Activated naive CD8-positive, alpha-beta T cell treated with anti-CD3 and anti-CD28 coated beads, Interleukin-2, amount 50 U/mL, for 24 hours (primary cell): ENCODE measurements at places on chromosomes 5 and 9.

DNA sequence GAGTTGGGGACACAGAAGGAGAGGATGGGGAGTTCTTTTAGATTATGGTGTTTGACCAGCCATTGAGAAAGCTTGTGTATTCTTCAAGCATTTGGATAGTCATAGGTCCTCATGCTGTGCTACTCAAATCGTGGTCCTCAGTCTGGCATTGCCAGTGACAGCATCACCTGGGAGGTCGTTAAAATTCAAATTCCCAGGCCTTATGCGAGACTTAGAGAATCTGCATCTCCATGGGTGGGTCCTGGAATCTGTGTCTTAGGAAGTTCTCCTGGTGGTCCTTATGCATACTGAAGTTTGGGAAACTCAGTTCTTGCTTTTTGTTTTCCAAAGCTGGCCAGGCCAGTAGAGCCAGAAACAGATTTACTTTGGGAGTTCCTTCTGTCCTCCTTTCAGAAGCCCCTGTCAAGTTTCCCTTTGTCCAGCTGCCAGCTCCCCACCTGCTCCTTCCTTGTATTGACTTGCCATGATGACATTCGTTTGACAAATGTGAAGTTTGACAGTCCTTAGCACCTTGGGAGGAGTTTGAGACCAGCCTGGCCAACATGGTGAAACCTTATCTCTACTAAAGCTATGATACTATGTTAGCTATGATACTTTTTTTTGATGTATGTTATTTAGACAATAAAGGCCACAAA is 95.6 kb downstream of the PALM2AKAP2 start:
- no peak for DNase-seq

GRCh38 chr5:161266954-161267353 is 279.6 kb downstream of the GABRB2 start:
- DNase-seq: no peak

DNA sequence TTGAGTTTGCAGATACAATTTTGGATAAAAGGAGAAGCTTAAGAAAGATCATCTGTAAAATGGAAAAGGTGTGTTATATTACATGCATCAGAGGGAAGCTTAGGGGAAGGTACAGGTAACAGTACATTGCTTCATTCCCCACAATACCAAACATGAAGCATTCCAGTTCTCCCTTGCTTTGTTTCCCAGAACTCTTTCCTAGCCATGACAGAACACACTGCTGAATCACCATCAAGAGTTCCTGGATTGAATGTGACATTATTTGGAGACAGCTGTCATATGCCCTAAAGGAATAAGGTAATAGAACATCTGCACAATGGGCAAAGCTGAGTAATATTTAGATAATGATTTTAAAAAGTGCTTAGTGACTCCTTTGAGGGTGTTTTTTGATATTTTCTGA is 303.5 kb upstream of the ST8SIA4 start:
- DNase-seq: no peak

- no peak for DNase-seq
Measured at GRCh38 chr5:123120197-123120596, 31.2 kb downstream of the PRDM6 start.

DNA sequence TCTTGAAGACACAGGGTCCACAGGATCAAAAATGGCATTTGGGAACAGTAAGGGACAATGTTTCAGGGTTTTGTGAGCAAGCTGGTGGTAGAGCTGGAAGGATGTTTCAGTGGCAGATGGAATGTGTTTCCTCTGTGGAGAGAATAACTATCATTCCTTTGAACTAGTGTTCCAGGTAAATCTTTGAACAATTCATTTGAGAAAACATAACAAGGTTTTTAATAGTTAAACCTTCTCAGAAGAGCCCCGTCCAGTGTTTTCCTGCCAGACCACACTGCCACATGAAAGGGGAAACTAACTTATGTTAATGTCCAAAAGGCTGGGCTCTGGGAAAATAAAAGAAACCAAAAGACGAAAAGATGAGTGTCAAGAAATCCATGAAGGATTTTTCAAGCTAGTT is 207.0 kb upstream of the ZNF462 start:
- no peak for DNase-seq

DNA sequence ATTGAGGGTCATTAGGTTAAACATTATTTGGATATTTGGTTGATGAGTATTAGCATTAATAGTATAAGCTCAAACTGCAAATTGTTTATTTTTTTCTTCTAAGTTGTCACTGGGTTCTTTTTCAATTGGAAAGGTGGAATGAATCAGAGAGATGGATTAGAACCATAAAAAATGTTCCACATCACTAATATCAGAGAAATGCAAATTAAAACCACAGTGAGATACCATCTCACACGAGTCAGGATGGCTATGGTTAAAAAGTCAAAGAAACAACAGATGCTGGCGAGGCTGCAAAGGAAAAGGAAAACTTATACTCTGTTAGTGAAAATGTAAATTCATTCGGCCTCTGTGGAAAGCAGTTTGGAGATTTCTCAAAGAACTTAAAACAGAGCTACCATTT is 122.8 kb downstream of the CCDC192 start:
- DNase-seq: no peak

- DNase-seq: no peak
Measured at GRCh38 chr5:34895641-34896419, 19.5 kb downstream of the RAD1 start.

DNA sequence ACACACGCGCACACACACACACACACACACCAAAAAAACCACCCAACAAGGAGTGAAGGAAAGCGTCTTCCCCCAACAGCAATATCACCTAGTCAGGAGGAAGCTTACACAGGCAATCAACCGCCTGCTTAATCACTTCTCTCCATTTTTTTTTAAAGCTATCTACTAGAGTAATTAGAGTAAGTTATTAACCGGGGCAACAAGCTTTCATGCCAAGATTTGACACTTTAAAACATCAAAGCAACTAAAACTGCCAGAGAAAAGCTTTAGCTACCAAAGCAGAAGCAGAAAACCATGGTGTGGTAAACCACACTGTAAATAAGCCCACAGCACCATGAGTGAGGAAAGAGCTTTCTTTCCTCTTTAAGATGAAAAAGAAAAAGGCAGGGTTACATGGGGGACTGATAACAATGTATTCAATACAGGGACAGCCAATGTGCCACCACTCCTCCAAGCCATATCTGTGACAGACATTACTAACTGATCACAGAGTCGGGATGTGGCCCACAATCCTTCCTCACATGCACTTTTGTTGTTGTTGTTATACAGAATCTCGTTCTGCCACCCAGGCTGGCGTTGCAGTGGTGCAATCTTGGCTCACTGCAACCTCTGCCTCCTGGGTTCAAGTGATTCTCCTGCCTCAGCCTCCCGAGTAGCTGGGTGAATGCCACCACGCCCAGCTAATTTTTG is 282.1 kb downstream of the CRB2 start:
- DNase-seq: no peak

GRCh38 chr5:83474161-83474796 is 2.7 kb downstream of the VCAN start:
- DNase-seq: peak; percentile 45

GRCh38 chr5:149886060-149886459 is 58.5 kb downstream of the PDE6A start:
- DNase-seq: no peak

DNA sequence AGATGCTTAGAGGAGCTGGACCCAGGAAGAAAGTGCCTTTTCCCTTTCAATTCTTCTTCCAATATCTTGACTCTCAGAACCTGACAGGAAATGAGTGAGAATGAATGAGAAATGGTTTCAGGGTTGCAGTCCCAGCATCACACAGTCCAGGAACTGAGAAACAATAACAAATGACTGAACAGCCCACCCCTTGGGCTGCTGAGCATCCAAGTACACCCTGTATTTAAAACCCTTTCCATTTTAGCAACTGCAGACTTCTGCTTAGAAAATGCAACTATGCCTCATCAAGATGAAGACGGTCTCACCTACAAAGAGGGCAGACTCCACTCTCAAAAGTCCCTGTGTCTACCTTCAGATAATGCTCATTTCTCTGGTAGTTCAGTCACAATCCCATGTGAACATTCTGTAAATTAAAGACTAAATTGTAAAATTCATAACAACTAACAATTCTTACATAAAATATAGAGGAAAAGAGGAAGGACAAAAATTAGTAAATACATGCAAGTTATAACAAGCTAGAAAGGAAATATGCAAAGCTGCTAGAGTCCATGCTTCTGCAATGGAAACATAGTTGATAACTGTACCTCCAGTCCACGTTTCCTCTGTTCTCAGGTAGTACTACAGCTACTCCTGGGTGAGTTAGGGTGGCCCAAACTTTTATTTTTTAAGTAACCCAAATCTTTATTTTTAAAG is 316.5 kb downstream of the ICE1 start:
- DNase-seq: no peak
